Glutamatergic neuron (in vitro differentiated cells): ENCODE measurements at places on chromosomes 6 and 20.
A peak's percentile ranks its signal among the peaks of the same experiment; 100 is the strongest.

- DNase-seq: no peak
Measured at GRCh38 chr6:3811191-3811590, 38.0 kb upstream of the FAM50B start.

DNA sequence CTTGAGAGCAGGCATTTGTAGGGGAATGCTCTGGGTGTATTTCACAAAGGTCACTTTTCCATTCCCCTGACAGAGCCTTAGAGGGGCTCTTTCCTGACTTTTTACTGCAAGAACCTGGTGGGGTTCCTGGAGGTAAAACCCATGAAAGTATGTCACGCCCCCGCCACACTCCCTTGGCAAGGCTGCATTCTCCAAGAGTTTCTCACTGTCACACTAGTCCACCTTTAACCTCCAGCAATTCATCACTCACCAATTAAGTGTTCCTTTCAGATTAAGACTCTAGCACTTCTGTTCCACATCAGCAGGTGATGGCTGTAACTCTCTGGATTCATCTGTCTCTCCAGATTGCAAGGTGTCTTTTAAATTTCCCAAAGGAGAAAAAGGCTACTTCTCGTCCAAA lies 32.7 kb upstream of the NKX2-4 start:
- DNase-seq: no peak

- no peak for DNase-seq
Measured at GRCh38 chr6:14811775-14812428, 434.0 kb upstream of the JARID2 start.

- no peak for DNase-seq
Measured at GRCh38 chr6:114390176-114390575, 47.4 kb upstream of the HS3ST5 start.

- DNase-seq: no peak
Measured at GRCh38 chr6:111503660-111504059, 20.6 kb upstream of the REV3L start.

DNA sequence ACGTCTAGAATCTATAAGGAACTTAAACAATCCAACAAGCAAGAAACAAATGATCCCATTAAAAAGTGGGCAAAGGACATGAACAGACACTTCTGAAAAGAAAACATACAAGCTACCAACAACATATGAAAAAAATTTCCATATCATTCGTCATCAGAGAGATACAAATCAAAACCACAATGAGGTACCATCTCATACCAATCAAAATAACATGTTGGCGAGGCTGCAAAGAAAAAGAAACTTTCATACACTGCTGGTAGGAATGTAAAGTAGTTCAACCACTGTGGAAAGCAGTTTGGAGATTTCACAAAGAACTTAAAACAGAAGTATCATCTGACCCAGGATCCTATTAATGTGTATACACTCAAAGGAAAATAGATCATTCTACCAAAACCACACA lies 243.9 kb upstream of the RUNX2 start:
- no peak for DNase-seq

DNA sequence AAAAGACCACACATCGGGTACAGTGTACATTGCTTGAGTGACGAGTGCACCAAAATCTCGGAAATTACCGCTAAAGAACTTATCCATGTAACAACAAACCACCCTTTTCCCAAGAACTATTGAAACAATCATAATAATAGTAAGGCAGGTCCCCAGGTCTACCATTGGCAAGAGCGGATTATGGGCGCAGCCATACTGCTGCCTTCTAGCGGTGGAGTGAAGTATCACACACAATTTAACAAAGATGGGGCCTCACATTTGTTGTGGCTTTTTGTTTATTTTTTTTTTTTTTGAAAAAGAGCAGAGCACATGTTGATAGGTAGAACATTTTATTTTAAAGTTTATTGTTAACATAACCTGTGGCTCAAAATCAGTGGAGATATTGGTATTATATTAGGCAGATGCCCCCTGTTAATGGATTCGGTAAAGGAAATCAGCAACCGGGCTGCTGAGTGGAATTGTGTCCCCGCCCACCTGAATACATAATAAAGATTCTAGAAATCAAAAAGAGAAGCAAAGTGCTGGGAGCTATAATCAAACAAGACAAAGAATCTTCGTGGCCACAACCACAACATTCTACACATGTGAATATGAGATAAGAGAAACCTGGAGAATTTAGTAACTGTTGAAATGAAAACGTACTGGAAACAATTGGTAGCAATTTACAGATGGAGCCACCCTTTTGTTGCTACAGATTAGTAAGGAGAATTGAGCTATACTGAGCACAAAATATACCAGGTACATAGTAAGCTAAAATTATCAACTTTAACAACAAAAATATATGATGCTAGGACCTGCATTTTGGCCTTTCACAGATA lies 94.2 kb upstream of the EXOC2 start:
- no peak for DNase-seq

- DNase-seq: no peak
Measured at GRCh38 chr6:167512696-167513375, 187.9 kb downstream of the TTLL2 start.

GRCh38 chr6:3253597-3253961 lies 5.2 kb upstream of the PSMG4 start:
- DNase-seq: no peak

DNA sequence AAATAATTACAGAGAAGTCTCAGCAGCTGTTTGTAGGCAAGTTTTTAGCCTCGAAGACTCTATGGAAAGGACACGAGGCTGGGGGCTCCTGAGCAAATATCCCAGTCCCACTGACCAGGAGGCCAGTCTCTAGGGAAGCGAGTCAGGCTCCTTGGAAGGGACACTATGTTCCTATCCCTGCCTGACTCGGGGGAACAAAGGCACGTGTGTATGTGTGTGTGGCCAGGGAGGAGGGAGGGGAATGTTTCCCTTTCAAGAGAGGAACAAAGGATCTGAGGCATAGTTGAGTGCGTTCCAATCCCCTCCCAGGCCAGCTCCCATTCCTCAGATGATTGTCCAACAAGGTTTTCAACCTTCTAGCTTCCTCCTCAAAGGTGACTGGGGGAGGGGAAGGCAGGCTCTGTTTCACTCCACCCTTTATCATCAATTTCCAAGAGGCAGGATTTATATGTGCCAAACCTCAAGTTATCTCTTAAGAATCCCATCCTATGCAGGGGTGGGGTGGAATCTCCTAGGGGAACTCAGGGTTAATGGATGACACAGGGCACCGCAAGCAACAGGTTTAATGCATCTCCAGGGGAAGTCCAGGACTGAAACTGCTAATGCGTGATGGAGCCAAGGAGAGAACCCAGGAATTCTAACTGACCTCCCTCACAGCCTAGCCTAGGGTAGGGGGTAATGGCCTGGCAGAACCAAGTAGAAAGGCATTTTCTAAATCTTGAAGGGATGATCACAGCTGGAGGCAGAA lies 9.9 kb downstream of the BCL2L1 start:
- DNase-seq: no peak

- DNase-seq: no peak
Measured at GRCh38 chr6:157804448-157805327, 18.4 kb upstream of the SNX9 start.

DNA sequence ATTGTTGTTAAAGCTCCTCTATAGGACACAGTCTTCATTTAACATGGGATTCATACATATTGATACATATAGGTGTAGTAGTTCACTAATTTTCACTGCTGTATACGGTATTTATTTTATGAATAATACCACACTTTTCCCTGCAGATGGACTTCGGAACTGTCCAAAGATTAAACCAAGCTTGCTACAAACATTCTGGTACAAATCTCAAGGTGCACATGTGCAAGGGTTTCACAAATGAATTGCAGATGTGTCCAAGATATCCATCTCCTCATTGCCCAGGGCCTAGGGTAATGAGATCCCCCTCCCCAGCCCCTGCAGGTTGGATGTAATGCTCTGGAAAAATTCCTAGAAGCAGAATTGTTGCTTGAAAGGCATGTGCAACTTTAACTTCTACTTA lies 31.4 kb downstream of the DTNBP1 start:
- no peak for DNase-seq

DNA sequence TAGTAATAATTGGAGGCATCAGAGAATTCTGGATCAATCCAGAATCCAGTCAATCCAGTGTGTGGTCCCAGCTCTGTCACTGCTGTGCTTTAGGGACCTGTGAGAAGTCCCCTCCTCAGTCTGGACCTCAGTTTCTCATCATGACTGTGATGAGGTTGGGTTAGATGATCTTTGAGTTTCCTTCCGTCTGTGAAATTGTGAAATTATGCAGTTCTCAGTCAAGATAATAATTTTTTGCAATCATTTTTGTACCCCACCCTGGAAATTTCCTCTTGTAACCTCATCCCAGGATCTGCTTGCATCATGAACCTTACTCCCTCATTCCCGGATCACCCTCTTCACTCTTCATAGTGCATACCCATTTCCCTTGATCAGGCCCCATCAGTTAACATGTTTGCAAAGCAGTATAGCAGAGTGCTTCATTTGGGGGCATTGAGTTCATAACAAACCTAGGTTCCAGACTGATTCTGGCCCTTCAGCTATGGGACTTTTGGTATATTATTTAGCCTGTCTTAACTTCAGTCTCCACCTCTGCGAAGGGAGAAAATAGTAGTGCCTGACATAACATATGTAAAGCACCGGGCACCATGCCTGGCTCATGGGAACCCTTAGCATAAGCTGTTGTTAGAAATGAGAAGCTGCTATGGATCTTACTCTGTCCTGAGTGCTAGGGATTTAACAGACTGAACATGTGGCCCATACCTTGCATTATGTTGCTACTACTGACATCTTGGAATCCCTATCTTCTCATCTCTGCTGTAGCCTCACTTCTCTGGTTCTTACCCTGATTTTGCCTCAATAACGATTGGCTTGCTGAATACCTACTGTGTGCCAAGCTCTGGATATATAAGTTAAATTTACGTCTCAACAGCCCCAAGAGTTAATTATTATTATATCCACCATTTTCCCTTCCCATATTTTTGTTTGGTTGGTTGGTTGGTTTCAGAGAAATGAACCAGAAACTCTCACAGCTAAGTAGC lies 1.3 kb downstream of the ZNF76 start:
- no peak for DNase-seq

DNA sequence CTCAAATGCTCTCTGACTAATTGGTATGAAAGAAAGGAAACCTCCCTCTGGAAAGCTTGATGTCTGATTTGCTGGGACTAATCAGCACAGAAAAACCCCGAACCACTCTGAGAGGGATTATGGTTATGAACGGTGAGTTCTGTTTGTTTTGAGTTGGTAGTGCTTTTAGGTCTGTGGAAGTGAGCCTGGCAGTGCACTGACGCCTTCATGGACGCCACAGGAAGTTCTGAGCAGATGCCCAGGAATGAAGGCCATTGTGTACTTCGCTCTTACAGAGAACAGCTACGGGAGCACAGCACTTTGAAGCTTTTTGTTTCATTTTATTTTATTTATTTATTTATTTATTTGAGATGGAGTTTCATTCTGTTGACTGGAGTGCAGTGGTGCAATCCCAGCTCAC lies 754.1 kb downstream of the QKI start:
- DNase-seq: no peak

GRCh38 chr20:12966468-12967085 lies 42.2 kb upstream of the SPTLC3 start:
- DNase-seq: no peak

- no peak for DNase-seq
Measured at GRCh38 chr6:90497411-90497810, 89.5 kb downstream of the MAP3K7 start.

- no peak for DNase-seq
Measured at GRCh38 chr6:147077251-147077650, 127.0 kb upstream of the STXBP5 start.

- no peak for DNase-seq
Measured at GRCh38 chr6:939526-940252, 246.8 kb upstream of the EXOC2 start.

- DNase-seq: no peak
Measured at GRCh38 chr20:41229259-41229658, 88.3 kb downstream of the ZHX3 start.

GRCh38 chr6:45737331-45738056 lies 278.2 kb downstream of the CLIC5 start:
- no peak for DNase-seq

- DNase-seq: peak; percentile 70
Measured at GRCh38 chr20:52379723-52380336, 188.3 kb upstream of the ZFP64 start.

GRCh38 chr6:143845033-143845432 lies 1.9 kb downstream of the LTV1 start:
- no peak for DNase-seq

- no peak for DNase-seq
Measured at GRCh38 chr6:79506251-79506650, 31.0 kb downstream of the LCA5 start.

GRCh38 chr20:40583636-40584035 lies 105.4 kb downstream of the MAFB start:
- no peak for DNase-seq

GRCh38 chr6:106988664-106989063 lies 14.1 kb upstream of the CD24 start:
- DNase-seq: peak; percentile 27

DNA sequence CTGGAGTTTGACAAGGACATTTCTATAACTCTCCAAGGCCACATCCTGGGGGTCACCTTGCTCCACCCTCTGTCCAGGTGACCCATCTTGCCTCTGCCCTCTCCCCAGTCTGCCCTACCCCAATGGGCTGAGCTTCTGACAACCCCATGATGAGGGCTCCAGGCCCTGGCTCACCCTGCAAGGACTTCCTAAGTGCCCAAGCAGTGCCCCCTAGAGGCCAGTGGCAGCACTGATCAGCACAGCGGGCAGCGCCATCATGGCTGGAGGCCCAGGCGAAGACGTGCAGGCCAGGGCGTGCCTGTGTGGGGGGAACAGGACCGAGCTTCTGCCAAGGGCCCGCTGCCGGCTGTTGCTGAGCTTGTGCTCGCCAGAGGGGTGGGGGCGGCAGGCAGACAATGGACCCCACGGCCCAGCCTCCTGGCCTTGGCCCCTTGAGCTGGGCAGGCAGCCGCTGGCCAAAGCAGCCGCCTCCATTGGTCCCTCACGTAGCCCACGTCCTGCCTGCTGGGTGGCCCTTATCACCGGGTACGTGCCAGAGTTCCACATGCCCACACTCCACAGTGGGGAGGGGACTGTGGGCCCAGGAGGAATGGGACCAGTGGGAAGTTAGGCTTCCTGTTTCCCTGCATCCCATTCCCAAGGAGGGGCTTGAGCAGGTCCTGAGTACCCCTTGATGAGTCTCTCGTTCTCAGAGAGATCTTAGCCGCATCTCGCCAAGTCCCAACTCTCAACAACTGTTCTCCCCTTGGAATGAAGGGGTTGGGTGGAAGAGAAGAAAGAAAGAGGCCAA lies 64.3 kb downstream of the MRPL14 start:
- no peak for DNase-seq

DNA sequence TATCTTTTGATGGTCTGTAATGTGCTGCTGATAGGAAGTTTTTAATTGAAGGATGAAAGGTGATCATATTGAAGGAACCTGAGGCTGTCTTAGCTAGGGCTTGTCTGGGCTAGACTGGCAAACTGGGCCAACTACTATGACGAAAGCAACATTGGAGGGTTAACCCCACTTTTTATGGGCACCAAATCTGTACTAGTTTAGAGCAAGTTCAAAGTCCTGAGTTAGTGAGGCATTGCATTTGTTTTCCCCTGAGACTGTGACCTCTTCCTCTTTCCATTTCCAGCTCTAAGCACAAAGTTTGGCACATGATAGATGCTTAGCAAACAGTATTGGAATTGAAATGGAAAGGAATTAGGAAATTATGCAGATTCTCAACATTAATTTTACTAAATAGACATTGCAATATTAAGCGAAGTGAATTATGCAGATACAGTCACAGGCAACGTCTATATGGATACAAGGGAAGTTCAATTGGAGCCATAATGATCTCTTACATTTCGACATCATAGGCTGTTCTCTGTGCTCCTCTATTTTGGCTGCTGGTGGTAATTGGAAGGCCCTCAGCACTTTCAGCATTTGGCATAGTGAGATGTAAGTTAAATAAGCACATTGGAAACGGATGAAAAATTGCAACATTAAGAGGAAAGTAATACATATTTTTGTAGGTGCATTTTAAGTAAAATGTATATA lies 22.2 kb downstream of the CEP57L1 start:
- DNase-seq: no peak
